Suppressor macrophage treated with lipopolysaccharide for 1 hour (primary cell): ENCODE measurements at places on chromosomes 16 and 17.

DNA sequence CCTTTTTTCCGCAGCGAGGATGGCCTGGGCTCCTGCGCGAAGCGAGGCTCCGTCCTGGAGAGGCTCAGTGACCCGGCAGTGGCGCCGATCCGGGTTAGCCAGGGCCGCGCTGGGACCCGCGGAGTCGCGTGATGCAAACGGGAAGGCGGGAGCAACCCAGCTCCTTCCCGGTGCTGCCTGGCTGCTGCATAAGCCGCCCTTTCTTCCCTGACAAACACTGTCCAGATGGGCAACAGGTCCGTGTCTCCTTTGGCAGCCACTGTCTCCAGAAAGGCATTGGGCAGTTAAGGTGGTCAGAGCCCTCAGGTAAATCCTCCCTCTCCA lies 21.8 kb upstream of the ZNHIT3 start:
- no peak for DNase-seq

DNA sequence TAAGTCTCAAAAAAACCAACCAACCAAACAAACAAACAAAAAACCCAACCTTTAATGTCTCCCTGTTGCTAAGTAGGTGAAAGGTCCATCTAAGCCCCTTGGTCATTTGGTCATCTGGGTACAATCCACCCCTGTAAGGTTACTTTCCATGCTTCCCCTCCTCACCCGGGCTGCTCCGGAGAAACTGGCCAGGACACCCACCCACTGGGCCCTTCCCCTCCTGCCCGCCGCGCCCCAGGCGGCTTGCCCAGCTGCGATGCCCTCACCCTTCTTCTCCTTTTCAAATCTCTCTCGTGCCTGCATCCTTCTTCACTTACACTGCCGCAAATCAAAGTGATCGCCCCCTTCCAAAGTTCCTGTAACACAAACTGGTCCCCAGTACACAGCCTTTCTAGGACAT lies 2.0 kb downstream of the NTAN1 start:
- DNase-seq = peak; percentile 66

DNA sequence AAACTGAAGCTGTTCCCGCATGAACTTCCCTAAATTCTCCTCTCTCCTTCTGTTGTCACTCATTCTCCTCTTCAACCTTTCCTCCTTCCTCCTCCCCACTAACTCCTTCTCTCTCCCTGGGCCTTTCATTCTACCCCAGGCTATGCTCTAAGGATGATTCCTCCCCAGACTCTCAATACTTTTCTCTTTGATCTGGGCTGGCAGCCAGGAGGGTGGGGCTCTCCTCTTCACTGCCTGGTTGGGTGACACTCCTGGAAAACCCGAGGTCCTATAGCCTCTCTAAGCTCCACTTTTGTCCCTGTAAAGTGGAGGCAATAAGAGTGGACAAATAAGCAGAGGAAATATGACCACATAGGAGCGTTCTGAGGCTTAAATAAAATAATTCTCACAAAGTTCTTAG lies 46.2 kb downstream of the HSD17B2 start:
- DNase-seq = peak; percentile 31

GRCh38 chr17:47996201-47996600 lies 25.3 kb downstream of the CDK5RAP3 start:
- DNase-seq = no peak

DNA sequence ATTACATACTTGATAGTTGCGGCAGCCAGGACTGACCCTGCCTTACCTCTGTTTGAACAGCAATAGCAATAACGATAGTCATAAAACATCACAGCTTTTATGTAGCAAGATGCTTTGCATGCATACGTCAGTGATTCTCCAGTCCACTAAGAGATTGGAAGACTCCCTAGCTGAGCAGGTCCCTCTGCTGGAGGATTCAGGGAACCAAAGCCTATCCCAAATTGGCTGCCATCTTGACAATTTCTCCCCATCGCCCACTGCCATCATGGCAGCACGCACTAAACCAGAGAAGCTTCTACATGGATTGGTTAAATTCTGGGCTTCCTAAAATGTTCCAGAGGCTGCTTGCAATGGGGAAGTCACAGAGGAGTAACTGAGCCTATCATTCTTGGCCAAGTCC lies 360.6 kb upstream of the XYLT1 start:
- DNase-seq = no peak

DNA sequence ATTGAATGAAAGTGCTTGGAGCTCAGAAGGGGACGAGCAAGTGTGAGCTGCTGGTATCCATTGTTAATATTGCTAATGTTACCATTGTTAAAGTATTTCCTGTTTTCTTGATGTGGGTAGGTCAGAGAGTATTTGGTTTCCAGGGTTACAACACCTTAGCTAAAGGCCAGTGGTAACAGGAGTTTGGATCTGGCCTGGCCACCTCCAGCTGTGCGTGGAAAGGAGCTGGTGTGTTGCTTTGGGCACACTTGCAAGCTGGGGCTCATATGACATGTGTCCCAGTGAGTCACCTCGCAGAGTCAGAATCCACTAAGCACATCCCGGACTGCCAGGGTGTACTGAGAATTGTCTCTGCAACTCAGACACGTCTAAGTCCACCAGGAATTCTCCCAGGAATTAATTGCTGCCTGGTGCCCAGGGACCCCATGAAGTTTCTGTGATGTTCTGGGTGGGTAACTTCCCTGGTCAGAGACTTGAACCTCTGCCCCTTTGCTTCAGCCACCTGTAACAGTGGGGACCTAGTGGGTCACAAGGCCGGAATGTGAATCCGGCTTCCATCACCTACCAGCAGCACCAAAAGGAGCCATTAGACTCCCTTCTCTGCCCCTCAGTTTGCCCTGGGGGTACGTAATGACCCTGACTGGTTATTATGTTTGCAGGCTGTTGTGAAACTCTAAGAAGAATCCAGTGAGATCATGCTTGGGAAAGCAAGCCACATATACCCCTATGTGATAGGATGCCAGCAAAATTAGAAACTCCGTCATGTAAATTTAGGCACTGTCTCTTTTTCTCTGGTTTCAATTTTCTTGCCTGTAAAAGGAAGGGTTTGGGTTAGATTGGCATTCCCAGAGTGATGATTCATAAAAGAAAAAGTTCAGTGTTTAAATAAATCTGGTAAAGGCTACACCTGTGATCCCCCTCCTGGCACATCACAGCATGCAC lies 12.8 kb downstream of the SLC6A2 start:
- DNase-seq = no peak

GRCh38 chr16:21600031-21600773 lies 825 bp downstream of the METTL9 start:
- peak; percentile 52 for DNase-seq

GRCh38 chr16:85420501-85421337 lies 192.4 kb upstream of the GSE1 start:
- peak; percentile 86 for DNase-seq

GRCh38 chr17:72125226-72125651 lies 4.4 kb downstream of the SOX9 start:
- DNase-seq = no peak

GRCh38 chr17:38869526-38870258 lies at the start of gene LASP1:
LASP1 (plus strand) TSS chr17:38870058; CDS start chr17:38870190, 132 bp downstream.
- peak; percentile 95 for DNase-seq

- DNase-seq = peak; percentile 47
Measured at GRCh38 chr16:20216591-20217217, 110.6 kb downstream of the GP2 start.

DNA sequence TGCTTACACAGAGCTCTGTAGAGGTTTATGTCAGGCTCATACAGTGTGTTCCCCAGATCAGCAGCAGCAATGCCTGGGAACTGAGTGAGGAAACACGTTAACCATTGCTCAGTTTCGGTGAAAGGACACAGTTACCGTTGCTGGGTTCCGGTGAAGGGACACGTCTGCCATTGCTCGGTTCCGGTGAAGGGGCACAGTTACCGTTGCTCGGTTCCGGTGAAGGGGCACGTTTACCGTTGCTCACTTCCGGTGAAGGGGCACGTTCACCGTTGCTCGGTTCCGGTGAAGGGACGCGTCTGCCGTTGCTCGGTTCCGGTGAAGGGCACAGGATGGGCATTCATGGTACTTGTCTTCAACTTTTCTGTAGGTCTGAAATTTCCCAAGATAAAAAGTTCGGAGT lies 81.7 kb downstream of the MRM3 start:
- DNase-seq = no peak

DNA sequence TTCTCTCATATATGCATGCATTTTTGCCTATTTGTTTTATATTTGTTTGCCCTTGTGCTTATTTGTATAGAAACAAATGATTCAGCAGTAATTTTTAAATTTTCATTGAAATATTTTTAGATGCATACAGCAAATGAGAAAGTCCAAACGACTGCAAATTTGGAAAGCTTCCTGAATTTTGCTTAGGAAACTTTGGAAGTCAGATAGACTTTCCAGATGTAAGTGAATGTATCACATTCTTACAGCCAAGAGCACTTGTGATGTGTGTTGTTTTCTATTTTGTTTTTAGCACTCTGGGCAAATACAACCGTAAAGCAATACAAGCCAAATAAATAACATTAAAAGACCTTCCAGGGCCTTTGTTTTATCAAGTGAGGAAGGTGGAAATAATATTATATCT lies 680.8 kb upstream of the CDH8 start:
- no peak for DNase-seq

DNA sequence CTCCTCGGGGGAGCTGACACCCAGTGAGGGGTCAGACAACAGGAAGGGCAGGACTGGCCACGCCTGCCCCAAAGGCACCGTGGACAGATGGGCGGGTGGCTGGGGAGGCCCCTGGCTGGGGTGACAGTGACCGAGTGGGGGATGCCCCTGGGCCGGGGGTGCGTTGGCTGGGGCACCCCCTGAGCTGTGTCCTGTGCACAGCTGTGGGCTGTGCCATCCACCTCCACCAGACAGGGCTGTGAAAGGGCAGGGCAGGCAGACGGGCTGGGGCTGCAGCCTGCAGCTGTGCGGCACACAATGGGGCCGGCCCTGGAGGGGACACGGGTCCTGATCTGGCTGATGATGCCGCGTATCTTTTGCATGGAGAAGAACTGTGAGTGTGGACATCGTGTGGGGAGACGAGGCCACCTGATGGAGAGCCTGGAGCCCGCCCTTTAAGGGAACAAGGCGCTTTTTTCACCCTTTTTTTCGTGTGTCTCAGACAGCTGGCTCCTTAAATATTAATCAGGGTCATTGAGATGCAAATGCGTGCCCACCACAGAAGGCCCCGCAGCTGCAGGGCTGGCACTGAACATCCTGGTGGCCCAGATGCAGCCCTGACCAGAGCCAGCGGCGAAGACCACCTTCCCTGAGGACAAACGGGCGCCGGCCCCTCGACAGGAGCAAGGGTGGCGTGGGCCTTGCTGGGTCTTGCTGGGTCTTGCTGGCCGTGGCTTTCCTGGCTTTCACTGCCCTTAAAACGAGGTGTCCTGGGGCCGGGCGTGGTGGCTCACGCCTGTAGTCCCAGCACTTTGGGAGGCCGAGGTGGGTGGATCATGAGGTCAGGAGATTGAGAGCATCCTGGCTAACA lies 42.4 kb upstream of the GNG13 start:
- no peak for DNase-seq

- DNase-seq = peak; percentile 47
Measured at GRCh38 chr17:524406-524950, 171.9 kb upstream of the RPH3AL start.

DNA sequence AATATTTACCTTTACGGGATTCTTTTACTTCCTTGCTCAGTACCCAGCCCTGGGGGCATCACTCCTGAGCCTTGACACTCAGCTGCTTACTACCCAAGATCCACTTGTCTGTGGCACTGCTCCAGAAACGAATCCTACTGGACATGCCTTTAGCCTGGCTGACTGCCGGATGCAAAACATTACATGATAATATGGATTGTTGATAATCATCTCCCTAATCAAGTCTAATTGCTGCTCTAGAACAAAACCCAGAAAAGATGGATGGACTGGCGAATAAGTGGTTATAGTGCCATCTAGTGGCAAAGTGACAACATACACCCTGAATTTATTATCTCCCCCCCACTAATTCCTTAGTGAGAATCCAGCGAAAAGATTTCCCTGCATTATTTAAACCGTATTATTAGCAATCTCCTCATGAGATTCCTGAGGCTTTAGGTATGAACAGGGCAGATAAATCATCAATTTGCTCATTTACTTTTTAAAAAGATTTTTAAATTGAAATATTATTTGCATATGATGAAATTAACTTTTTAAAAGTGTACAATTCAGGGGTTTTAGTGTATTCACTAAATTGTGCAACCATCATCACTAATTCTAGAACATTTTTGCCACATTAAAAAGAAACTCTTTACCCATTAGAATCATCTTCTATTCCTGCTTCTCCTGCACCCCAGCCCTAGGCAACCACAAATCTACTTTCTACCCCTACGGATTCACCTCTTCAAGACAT lies 61.6 kb downstream of the RGS9 start:
- DNase-seq = peak; percentile 83

- DNase-seq = no peak
Measured at GRCh38 chr17:67833946-67834631, 8.8 kb downstream of the BPTF start.

GRCh38 chr16:70508752-70509151 lies 14.6 kb downstream of the COG4 start:
- peak; percentile 31 for DNase-seq

GRCh38 chr16:11402051-11402744 lies 56.9 kb downstream of the RMI2 start:
- no peak for DNase-seq
